ENCODE measurements at places on chromosomes 7 and 10. TPM values are rescaled to one million over a fixed set of nuclear protein-coding genes. Genes with fewer than 3 reads are reported as not detected.

The DNAH11 gene
- total RNA-seq = 0.91 TPM

DNA sequence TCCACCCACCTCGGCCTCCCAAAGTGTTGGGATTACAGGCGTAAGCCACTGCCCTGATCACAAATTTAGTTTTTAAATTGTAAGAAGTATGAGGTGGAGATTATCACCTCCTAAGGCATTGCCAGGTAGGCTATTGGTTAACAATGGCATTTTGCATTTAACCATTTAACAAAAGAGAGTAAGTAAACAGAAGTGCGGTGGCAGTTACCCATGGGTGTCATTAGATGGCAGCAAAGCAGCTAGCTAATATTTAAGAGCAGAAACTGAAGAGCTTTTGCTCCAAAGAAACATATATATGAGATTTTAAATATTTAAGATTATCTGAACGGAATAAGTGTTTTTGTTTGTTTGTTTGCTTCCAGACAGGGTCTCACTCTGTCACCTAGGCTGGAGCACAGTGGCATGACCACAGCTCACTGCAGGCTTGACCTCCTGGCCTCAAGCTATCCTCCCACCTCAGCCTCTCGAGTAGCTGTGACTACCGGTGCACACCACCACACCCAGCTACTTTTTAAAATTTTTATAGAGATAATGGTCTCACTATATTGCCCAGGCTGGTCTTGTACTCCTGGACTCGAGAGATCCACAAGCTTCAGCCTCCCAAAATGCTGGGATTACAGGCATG lies 325.5 kb upstream of the C7orf33 start:
- DNase-seq = peak; percentile 51

DNA sequence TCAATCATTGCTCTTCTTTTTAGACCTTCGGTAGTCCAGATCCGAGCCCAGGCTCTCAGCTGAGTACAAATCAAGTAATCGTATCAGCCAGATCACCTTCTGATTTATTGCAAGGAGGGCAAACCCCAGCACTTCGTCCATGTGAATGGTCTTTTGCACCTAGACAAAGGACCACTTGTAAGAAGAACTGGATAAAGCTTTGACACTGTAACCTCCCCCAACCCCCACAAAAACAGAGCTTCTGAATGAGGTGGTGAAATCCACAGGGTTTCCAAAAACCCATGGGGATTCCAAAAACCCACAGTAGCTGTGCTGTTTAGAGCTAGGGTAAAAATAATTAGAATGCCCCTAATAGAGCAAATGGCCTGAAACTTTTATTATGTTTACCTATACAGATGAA lies 148.8 kb upstream of the ODAD2 start:
- DNase-seq = no peak

GRCh38 chr7:90512821-90513254 lies 43.4 kb downstream of the PTTG1IP2 start:
- DNase-seq = no peak

The OR2A42 gene
- not detected for total RNA-seq

DNA sequence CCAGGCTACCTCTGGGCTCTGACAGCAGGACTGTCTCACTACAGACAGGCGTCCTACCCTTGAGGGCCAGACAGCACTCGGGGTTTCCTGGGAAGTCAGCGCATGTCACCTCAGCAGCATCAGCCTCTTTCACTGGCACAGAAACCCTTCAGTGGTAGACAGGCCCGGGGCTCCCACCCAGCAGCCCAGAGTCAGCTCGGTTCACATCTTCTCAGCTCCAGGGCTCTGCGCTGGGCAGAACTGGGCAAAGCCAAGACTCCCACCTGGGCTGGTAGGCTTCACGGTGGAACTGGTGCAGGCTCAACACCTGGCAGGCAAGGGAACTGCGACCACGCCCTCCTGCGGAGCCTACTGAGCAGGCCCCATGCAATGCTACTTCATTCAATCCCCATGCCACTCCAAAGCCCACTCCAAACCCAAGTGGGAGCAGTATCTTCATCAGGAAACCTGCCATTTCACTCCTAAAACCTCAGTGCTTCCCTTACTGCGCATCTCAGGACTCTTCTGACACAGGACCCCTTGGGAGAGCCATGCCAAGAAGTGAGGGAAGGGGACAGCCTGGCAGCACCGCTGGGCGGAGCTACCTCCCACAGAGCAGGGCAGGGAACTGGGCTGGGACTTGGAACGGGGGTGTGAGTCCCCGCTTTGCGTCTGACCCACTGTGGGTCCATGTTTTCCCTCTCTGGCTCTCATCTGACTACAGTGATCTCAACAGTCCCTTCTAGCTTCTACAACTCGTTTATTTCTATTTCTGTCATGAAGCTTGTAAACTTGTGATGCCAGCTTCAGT lies 60.4 kb downstream of the SCRN1 start:
- no peak for DNase-seq

DNA sequence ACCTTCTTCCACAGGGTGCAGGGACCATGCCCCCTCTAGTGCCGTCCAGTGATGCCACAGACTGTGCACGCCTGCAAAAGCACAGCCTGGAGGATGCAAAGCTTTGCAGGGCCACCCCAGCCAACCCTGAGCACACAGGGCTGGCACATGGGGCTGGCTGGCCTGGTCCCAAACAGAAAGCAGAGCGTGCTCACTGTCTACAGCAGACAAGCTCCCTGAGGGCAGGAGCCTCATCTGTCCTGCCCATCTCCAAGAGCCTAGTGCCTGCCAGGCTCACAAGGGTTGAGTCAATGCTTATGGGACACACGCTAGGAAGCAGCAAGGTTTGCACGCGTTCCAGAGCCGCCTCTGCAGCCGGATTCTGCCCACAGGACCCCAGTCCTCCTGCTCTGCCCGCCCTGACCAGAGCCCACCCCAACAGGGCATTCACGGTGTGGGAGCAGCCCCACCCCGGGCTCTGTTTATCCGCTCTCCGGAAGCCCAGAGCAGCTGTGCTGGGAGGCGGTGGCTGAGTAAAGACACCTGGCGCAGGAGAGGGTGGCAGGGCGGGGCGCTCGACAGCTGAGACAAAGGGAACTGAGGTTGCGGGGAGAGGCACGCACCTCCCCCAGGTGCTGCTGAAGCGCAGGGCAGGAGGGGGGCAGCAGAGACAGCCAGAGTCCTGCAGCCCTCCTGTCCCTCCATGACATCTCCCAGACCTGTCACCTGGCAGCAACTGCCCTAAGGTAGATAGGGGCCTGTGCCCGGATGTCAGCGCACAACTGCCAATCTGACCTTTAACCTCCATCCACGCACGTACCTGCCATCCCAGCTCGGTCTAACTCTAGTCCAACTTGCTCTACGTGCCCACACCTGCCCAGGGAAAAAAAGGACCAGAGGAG lies 4.3 kb downstream of the KCNH2 start:
- DNase-seq = no peak

DNA sequence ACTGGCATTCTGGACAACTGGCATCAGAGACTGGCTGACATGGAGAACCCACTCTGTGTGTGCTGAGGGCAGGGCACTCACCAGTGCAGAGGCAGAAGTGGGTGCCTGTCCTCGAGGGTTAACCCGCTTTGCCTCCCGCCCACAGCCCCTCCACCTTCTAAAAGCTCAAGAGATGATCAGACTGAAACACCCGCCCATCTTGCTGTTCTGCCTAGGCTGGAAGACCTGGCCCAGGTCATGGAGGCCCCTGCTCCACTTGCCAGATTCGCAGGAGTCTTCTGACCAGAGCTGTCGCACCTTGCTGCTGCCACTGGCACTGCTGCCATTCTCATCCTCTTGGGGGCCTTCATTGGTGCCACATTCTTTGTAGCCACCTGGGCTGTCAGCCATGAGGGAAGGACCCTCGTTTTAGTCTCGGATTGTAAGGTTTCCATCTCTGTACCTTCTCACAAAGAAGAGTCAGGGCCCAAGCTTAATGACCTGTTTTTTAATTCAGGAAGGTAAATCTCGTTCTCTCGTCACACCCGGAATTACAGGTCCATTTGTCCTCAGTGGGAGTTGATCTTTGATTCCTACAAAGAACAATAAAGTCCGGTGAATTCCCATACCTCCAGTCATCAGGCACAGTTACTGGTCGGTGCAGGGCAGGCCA lies 1.9 kb downstream of the CYREN start:
- DNase-seq = no peak

GRCh38 chr7:146591976-146592375 lies 475.4 kb downstream of the CNTNAP2 start:
- DNase-seq = no peak

DNA sequence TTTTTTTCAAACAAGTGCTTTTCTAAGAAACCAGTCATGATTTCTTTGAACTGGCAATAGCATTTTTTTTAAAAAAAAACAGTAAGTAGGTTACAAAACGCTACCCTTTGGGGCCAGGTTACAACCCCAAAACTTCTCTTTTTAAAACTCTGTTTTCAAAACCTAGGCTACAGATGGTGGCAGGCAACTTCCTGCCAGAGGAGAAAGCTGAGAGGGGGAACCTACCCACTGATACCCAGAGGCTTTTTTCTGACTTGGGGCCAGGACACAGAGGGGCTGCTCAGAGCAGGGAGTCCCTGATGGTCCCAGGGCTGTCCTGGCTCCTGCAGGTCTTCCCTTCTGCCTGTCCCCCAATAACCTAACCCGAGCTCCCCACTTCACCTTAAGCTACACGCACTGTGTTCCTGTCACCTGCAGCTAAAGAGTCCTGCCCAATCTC lies 6.9 kb downstream of the STN1 start:
- no peak for DNase-seq

The CDC14C gene
- total RNA-seq = not detected

DNA sequence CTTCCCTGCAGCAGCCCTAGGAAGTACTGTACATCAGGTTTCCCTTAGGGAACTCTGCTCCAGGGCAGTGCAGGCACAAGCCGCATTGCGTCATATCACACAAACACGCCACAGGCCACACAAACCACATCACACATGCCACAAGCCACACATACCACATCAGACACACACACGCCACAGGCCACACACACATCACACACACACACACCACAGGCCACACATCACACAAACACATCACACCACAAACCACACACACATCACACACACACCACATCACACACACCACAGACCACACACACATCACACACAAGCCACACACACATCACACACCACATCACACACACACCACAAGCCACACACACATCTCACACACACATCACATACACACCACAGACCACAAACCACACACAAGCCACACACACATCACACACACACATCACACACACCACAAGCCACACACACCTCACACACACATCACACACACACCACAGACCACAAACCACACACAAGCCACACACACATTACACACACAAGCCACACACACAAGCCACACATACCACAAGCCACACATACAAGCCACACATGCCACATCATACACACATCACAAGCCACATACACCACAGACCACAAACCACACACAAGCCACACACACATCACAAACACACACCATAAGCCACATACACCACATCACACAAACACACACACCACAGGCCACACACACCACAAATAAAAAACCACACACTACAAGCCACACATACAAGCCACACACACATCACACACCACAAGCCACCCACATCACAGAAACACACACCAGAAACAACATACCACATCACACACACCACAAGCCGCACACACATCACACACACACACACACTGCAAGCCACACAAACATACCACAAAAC lies 53.4 kb downstream of the TMEM209 start:
- DNase-seq = peak; percentile 11

GRCh38 chr7:70523249-70523988 lies 608.5 kb upstream of the GALNT17 start:
- no peak for DNase-seq

- peak; percentile 23 for DNase-seq
Measured at GRCh38 chr10:52316001-52316400, 1.9 kb downstream of the DKK1 start.

The PKD2L1 gene
- total RNA-seq = not detected

DNA sequence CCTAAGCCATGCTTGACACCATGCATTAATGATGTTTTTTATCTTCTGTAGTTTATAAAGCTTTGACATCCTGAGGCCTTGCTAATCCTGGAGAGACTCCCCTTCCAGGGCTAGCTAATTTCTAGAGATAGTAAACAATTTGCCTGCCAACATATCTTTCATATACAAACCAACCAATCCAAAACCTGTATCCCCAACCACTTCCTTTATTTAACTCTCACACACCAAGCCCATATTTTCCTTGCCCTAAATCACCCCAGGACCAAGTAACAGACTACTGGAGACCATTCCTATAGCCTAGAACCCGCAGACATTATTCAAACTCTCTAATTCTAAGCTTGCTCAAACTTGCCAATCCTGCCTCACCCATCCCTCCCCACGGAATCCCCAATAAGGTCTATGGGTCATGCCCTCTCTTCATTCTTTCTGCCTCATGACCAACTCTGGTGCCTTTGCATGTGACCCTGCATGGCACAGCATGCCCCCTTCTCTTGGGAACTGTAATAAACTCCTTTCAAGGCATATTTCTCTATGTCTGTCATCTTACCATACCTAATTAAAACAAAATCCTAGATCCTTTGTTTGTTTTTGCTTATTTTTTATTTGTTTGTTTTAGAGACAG lies 116.6 kb upstream of the CACUL1 start:
- DNase-seq = no peak

DNA sequence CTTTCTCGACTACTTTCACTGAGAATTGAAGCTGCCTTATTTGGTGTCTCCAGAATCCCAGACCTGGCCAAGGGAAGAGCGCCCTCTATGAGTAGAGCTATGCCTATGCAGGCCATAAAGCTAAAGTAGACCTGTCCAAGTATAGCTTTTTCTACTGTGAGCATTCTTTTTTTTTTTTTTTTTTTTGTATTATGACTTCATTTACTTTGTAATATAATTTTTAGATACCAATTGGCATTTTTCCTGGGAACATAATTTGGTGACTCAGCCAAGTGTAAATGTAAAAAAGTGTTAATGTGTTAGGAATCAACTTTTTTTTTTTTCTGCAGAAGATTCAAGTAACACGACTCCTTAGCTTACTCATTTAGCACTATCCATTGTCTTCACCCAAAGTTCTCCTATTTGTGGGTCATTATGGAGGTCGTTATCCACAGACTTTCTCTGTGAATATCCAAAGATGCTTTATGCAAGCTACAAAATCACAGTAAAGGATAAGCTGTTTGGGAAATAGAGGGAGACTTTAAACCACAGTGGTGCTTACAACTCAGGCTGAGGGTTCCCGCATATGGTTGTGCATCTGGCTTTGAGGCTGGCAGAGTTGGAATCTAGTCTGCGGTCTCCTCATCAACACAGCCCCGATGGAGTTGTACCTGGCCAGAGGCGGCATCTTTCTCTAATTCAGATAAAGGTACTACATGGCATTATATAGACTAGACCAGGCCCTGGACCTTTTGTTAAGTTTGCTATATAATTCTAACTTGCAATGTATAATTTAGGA lies 1040.2 kb upstream of the SORCS1 start:
- peak; percentile 59 for DNase-seq
